Activated CD4-positive, alpha-beta memory T cell treated with anti-CD3 and anti-CD28 coated beads, Interleukin-2, amount 10 ng/mL, durations not matched to agents 7 days and 5 days (primary cell): ENCODE measurements at places on chromosomes 7 and 10. TPM values are rescaled to one million over a fixed set of nuclear protein-coding genes. Genes with fewer than 3 reads are reported as not detected.

Gene PAX4
- total RNA-seq, result not detected

Gene NPTX2
- not detected for total RNA-seq

Gene LRRC18
- total RNA-seq, result not detected

GRCh38 chr10:43817368-43817767 lies 168.7 kb upstream of the ZNF32 start:
- no peak overlapping the region for H3K4me3 ChIP-seq
- H3K27me3 ChIP-seq, result peaks cover 38% of the 10 kb centered on the region
- no peaks in the 10 kb centered on the region for H3K36me3 ChIP-seq
- peaks cover 26% of the 10 kb centered on the region for H3K4me1 ChIP-seq

Gene SLC26A5
- total RNA-seq, result not detected

- H3K4me1 ChIP-seq, result peaks cover 2% of the 10 kb centered on the region
- H3K27me3 ChIP-seq, result no peaks in the 10 kb centered on the region
- no peak overlapping the region for H3K27ac ChIP-seq
- no peaks in the 10 kb centered on the region for H3K36me3 ChIP-seq
- DNase-seq, result no peak
Observed at GRCh38 chr10:4191354-4191753, 406.3 kb upstream of the KLF6 start.

DNA sequence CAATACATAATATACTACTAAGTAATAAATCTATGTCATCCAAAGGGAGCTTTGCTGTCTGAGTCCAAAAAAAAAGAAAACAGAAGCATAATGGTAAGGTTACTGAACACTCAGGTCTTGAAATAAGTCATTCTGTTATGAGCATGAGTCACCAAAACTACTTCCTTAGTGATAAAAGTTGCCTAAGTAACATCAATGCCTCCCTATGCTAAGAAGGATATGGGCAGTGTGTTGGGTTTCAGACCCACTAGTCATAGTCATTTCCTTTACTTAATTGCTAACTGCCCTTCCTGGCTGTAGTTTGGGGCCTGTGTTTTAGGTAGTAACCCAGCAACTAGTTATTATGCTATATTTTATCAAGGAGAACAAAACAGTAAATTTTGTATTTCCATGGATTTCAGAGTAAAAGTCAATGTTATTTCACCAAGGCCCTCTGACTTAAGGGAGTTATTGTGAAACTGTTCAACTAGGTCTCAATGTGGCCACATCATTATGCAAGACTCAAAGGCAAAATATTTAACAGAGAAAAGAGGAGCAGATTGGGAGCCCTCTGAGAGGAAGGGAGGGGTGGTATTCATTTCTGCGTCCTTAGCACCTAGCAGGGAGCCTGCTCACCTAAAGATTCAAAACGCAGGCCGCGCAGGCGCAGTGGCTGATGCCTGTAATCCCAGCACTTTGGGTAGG lies 11.7 kb upstream of the VIM start:
- peak; percentile 47 for DNase-seq
- H3K4me3 ChIP-seq, result peak overlapping the region; percentile 36
- peaks cover 62% of the 10 kb centered on the region for H3K4me1 ChIP-seq
- peak overlapping the region; percentile 95 for H3K27ac ChIP-seq

Gene PNLIPRP3
- not detected for total RNA-seq

DNA sequence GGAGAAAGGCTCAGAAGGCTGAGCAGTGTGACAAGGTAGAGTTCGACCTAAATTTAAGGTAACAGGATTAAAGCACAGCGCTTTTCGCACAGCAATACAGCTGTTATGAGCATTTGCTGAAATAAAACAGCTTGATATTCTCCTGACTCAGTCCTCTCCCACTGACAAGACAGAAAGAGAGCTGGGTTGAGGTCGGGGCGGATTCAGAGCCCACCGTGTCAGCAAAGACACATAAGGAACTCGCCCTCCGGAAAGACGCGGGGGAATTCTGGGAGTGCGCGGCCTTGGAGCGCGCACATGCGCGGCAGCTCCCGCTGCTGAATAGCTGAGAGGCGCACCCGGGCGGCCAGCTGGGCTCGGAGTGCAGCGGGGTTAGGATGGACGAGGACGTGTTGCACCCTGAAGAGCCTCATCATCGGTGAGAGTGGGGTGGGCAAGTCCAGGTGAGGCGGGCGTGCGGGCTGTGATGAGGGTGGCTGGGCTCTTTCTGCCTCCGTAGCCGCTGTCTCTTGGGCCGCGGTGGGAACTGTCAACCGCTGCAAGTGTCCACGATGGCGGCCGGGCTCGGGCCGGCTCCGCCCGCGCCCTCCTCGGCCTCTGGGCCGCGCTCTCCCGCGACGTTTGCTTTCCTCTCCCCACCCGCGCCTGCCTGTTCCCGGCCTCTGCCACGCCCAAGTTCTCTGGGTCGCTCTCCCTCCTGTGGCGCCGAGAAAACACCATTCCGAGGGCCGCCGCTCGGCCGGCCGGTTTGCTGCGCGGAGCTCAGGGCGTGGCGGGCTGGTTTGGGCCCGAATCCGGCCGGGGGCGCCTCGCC lies 120.6 kb downstream of the LYZL1 start:
- peak; percentile 46 for DNase-seq
- H3K36me3 ChIP-seq, result no peaks in the 10 kb centered on the region
